A673 (cell line): ENCODE measurements at places on chromosomes 4 and X. TPM values are rescaled to one million over a fixed set of nuclear protein-coding genes. Genes with fewer than 3 reads are reported as not detected.
A peak's percentile ranks its signal among the peaks of the same experiment; 100 is the strongest.

DNA sequence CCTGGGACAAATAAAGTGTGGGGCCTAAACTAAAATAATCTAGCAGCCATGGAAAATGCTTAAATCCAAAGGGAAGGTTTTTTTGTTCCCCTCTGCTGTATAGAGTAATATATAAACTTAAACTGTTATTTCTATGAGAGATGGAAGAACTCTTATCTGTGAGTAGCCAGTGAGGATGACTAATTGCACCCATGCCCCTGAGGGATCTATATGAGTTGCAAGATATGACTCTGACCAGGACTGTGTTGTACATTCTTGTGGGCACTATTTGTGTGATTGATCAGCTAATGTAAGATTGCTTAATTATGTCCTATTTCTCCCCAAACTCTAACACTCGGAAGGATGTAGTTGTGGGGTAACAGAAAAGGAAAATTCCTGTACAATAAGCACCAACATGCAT is 35.2 kb upstream of the AMBN start:
- H3K36me3 ChIP-seq = no peaks in the 10 kb centered on the region
- DNase-seq = no peak
- no peaks in the 10 kb centered on the region for H3K4me1 ChIP-seq
- H3K4me3 ChIP-seq = no peak overlapping the region
- H3K27ac ChIP-seq = no peak overlapping the region

DNA sequence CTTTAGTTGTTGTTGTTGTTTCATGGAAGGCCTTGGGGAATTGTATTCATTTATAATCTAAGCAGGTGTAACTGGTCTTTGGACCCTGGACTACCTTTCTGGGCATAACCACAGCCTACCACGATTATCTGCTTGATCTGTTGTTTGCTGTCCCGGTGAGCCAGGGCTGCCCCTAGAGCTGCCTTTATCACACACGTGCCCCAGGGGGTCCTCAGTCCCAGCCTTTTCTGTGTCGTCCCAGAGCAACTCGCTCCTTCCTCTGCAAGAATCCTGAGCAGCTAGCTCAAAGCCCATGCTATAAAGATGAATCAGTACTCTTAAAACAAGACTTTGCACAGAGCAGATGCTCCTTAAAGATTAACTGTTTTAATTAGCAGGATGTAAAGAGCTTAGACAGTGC is 273.2 kb downstream of the EVC2 start:
- no peaks in the 10 kb centered on the region for H3K27me3 ChIP-seq
- H3K4me3 ChIP-seq = no peak overlapping the region
- no peaks in the 10 kb centered on the region for H3K4me1 ChIP-seq
- no peaks in the 10 kb centered on the region for H3K36me3 ChIP-seq
- no peak for DNase-seq
- H3K27ac ChIP-seq = no peak overlapping the region

GRCh38 chrX:11664211-11665167 is 1.2 kb downstream of the ARHGAP6 start:
- H3K4me3 ChIP-seq = peak overlapping the region; percentile 17
- no peak overlapping the region for H3K27ac ChIP-seq
- no peaks in the 10 kb centered on the region for H3K36me3 ChIP-seq
- DNase-seq = no peak

The P2RY4 gene
- 0.26 TPM in 1 of 2 replicates, not detected in the other for total RNA-seq

The F11 gene
- 0.24 TPM in 1 of 2 replicates, not detected in the other for total RNA-seq

The CPZ gene
- total RNA-seq = 0.28 and 0.34 TPM in 2 replicates

The ZXDB gene
- total RNA-seq = 7.8 and 8.5 TPM in 2 replicates

The GALNT7 gene
- total RNA-seq = 89.7 and 90.7 TPM in 2 replicates

The BRS3 gene
- total RNA-seq = not detected in 2 replicates

GRCh38 chr4:153997516-153997915 is 208.6 kb upstream of the SFRP2 start:
- no peak overlapping the region for H3K27ac ChIP-seq
- no peaks in the 10 kb centered on the region for H3K4me1 ChIP-seq
- no peaks in the 10 kb centered on the region for H3K36me3 ChIP-seq
- no peak for DNase-seq
- H3K4me3 ChIP-seq = no peak overlapping the region

DNA sequence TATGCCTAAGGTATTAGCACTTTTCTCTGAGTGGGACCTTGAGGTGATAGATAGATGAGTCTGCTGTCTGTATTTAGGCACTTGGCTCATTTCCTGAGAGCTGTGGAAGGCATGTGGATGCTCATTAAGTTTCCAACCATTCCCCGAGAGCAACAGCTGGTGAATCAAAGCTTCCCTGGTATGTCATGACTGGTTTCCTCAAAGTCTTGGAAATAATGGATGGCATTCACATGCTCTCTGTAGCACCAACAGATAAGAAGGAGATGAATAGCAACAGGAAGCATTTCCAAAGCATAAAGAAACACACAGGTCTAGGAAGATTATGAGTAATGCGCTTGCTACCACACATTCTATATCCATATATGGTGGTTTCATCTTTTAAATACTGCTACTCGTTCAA is 118.3 kb upstream of the ETNPPL start:
- no peaks in the 10 kb centered on the region for H3K36me3 ChIP-seq
- peak overlapping the region; percentile 73 for H3K27ac ChIP-seq
- H3K4me1 ChIP-seq = peaks cover 83% of the 10 kb centered on the region
- no peak overlapping the region for H3K4me3 ChIP-seq

The CORIN gene
- 0.26 TPM in 1 of 2 replicates, not detected in the other for total RNA-seq

- H3K27ac ChIP-seq = no peak overlapping the region
- no peaks in the 10 kb centered on the region for H3K36me3 ChIP-seq
- no peak for DNase-seq
- no peaks in the 10 kb centered on the region for H3K4me1 ChIP-seq
- no peaks in the 10 kb centered on the region for H3K27me3 ChIP-seq
Observed at GRCh38 chr4:10625131-10625530, 59.4 kb downstream of the CLNK start.

DNA sequence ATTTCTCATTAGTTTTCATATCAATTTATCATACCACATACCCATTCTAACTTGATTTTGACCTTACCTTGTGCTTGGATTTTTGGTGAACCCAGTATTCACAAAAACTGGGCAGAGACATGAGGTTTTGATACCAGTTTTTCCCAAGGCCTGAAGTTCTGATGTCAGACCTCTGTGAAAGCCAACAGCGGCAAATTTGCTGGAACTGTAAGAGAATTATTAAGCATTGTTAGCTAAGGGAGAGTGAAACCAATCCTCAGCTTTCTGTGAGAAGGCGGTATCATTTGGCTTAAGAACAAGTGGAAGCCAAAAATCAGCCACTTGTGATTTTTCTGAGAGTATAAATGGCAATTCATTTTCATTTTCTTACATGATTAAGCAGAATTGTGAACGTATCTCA is 8.9 kb downstream of the HSD17B13 start:
- H3K27me3 ChIP-seq = no peaks in the 10 kb centered on the region
- H3K4me3 ChIP-seq = no peak overlapping the region
- peaks cover 7% of the 10 kb centered on the region for H3K4me1 ChIP-seq

DNA sequence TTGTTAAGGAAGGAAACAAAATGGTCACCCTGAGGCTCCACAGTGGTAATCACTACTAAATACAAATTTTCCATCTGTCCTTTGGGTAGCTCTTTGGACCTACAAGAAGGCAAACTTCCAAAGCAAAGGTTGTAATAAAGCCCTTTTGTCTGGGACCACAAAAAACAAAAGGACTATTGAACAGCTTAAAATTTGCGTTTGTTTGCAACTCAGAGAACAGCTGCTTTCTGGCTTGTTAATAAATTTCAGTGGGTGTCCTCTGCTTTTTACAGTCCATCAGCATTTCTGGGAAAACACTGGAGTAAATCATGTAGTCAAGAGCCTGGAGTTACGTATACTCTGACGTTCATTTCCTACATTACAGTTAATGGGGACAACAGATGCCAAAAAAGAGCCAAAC is 439.7 kb upstream of the DIAPH2 start:
- H3K27me3 ChIP-seq = no peaks in the 10 kb centered on the region
- no peaks in the 10 kb centered on the region for H3K4me1 ChIP-seq
- peak; percentile 2 for DNase-seq
- no peak overlapping the region for H3K27ac ChIP-seq

- no peak overlapping the region for H3K27ac ChIP-seq
- DNase-seq = no peak
- no peaks in the 10 kb centered on the region for H3K36me3 ChIP-seq
Observed at GRCh38 chr4:94403751-94404150, 48.0 kb upstream of the PDLIM5 start.

The RBMX2 gene
- 33.1 and 35.0 TPM in 2 replicates for total RNA-seq

DNA sequence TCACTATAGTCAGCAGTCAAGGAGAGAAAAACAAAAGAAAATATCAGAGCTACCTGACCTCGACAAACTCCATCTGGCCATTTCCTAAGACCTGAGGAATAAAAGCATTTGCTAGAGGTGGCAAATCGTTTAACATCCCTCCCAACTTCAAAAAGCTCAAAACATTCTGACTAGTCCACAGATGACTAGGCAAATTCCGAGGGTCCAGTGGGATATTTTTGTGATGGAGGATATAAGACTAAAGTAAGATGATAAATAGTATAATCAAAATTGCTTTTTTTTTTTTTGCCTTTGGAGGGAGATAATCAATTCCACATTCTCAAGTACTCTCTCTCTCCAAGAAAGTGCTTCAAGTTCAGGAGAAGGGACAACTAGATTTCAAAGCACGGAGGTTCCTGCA is 119.1 kb upstream of the ETNPPL start:
- H3K27me3 ChIP-seq = no peaks in the 10 kb centered on the region
- H3K4me3 ChIP-seq = no peak overlapping the region
- H3K4me1 ChIP-seq = peaks cover 80% of the 10 kb centered on the region
- DNase-seq = no peak
- no peaks in the 10 kb centered on the region for H3K36me3 ChIP-seq
- peak overlapping the region; percentile 73 for H3K27ac ChIP-seq

- no peak overlapping the region for H3K4me3 ChIP-seq
- peaks cover 4% of the 10 kb centered on the region for H3K4me1 ChIP-seq
- no peak overlapping the region for H3K27ac ChIP-seq
- H3K36me3 ChIP-seq = no peaks in the 10 kb centered on the region
- no peak for DNase-seq
- H3K27me3 ChIP-seq = no peaks in the 10 kb centered on the region
Observed at GRCh38 chr4:107897823-107898222, 33.5 kb upstream of the CYP2U1 start.

GRCh38 chrX:139823806-139824205 is 109.0 kb downstream of the ATP11C start:
- no peak for DNase-seq
- no peak overlapping the region for H3K27ac ChIP-seq
- H3K4me3 ChIP-seq = no peak overlapping the region
- H3K36me3 ChIP-seq = peaks cover 5% of the 10 kb centered on the region
- peaks cover 50% of the 10 kb centered on the region for H3K4me1 ChIP-seq

- no peak overlapping the region for H3K27ac ChIP-seq
- no peak overlapping the region for H3K4me3 ChIP-seq
- no peaks in the 10 kb centered on the region for H3K36me3 ChIP-seq
- H3K27me3 ChIP-seq = no peaks in the 10 kb centered on the region
- no peak for DNase-seq
- H3K4me1 ChIP-seq = peaks cover 11% of the 10 kb centered on the region
Observed at GRCh38 chr4:147078362-147078761, 132.7 kb upstream of the TTC29 start.

The DIPK2B gene
- total RNA-seq = not detected in 2 replicates

- H3K4me1 ChIP-seq = peaks cover 9% of the 10 kb centered on the region
- no peak overlapping the region for H3K4me3 ChIP-seq
- no peak overlapping the region for H3K27ac ChIP-seq
- no peaks in the 10 kb centered on the region for H3K36me3 ChIP-seq
Observed at GRCh38 chr4:41505161-41505661, 32.7 kb upstream of the LIMCH1 start.

- no peaks in the 10 kb centered on the region for H3K36me3 ChIP-seq
- H3K27me3 ChIP-seq = no peaks in the 10 kb centered on the region
- H3K4me3 ChIP-seq = no peak overlapping the region
- no peak overlapping the region for H3K27ac ChIP-seq
- H3K4me1 ChIP-seq = no peaks in the 10 kb centered on the region
Observed at GRCh38 chr4:94349193-94349592, 6.6 kb upstream of the HPGDS start.

The CXCL3 gene
- 0.24 and 0.50 TPM in 2 replicates for total RNA-seq

The MSMO1 gene
- 104 and 137 TPM in 2 replicates for total RNA-seq

DNA sequence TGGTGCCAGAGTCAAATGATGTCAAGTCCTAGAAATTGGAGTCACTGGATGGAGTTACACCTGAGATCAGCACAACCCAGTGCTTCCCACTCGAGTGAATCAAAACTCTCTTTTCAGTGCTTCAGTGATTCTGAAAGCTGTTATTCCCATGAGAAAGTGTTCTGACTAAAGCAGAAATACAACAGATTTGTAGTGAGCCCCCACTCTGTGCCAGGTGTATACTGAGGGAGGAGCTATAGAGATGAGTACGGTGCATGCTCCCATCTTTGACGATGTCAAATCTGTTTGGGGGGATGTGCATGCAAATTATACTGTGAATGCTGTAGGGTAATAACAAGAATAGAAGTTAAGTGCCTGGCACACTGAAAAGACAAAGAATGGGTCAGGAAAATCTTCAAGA is 330.2 kb downstream of the HS3ST1 start:
- no peak overlapping the region for H3K4me3 ChIP-seq
- H3K36me3 ChIP-seq = no peaks in the 10 kb centered on the region
- no peak overlapping the region for H3K27ac ChIP-seq
- no peaks in the 10 kb centered on the region for H3K27me3 ChIP-seq
- H3K4me1 ChIP-seq = no peaks in the 10 kb centered on the region

The HTRA3 gene
- 0.64 and 1.4 TPM in 2 replicates for total RNA-seq

The SMR3B gene
- total RNA-seq = 1.7 and 2.0 TPM in 2 replicates

- no peaks in the 10 kb centered on the region for H3K27me3 ChIP-seq
- H3K27ac ChIP-seq = no peak overlapping the region
- no peaks in the 10 kb centered on the region for H3K36me3 ChIP-seq
- H3K4me3 ChIP-seq = no peak overlapping the region
- H3K4me1 ChIP-seq = peaks cover 28% of the 10 kb centered on the region
- no peak for DNase-seq
Observed at GRCh38 chr4:101217353-101218031, 129.8 kb downstream of the PPP3CA start.

The GLOD5 gene
- not detected in 2 replicates for total RNA-seq

DNA sequence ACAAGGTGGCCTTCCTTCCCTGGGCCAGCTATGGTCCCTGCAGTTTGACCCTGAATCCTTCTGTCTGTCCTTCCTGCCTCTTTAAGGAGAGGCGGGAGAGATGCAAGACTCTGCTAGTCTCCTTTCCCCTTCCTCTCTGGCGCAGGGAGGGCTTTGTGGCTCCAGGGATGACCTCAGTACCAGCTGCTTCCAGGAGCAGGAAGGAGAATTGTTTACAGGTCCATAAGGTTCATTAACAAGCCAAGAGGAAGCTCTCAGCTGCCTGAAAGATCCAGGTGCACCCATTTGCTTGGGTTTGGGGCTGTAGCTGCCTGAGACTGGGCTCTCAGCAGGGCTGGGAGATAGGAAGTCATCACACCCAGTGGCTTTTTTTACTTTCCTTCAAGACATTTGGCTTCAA is 4.0 kb upstream of the FATE1 start:
- no peaks in the 10 kb centered on the region for H3K4me1 ChIP-seq
- no peak overlapping the region for H3K27ac ChIP-seq
- no peak overlapping the region for H3K4me3 ChIP-seq
- H3K36me3 ChIP-seq = no peaks in the 10 kb centered on the region

DNA sequence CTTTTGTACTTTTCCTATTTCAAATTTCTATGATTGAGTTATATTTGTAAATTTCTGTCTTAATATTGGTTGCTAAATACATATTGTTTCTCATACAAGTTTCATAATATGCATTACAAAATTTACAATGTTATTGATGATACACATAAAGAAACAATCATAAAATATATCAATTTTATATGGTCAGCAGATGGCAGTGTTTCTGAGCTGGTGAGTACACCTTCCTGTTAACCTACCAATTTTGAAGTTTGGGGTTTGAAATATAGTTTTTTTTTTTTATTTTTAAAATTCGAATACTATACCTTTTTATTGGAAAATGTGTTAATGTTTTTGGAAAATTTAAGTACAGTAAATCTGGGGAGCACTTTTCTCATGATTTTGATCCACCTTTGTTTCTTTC is 1953.1 kb upstream of the ADGRL3 start:
- DNase-seq = no peak
- no peak overlapping the region for H3K27ac ChIP-seq
- no peaks in the 10 kb centered on the region for H3K4me1 ChIP-seq
- H3K27me3 ChIP-seq = no peaks in the 10 kb centered on the region
